ENCODE measurements at places on chromosomes 7 and 10. TPM values are rescaled to one million over a fixed set of nuclear protein-coding genes. Genes with fewer than 3 reads are reported as not detected.

The AGR2 gene
- not detected for total RNA-seq

The GIMAP5 gene
- 42.8 TPM for total RNA-seq

The GIMAP8 gene
- total RNA-seq, result 60.6 TPM

The STOX1 gene
- 0.09 TPM for total RNA-seq

The HOXA5 gene
- 5.9 TPM for total RNA-seq

The CDH23 gene
- under 0.01 TPM for total RNA-seq

The LRRC4 gene
- 1.3 TPM for total RNA-seq

The ZC3HAV1L gene
- total RNA-seq, result 8.9 TPM

The GIMAP7 gene
- total RNA-seq, result 16.2 TPM

The XRCC2 gene
- 2.0 TPM for total RNA-seq

The HOXA6 gene
- 0.36 TPM for total RNA-seq

The GATAD1 gene
- total RNA-seq, result 18.0 TPM

The SAMD9L gene
- 9.9 TPM for total RNA-seq

The SSC4D gene
- 0.47 TPM for total RNA-seq

The NPFFR1 gene
- total RNA-seq, result not detected

The CYP3A5 gene
- not detected for total RNA-seq

The AKR1C4 gene
- total RNA-seq, result not detected

The SFRP4 gene
- 0.09 TPM for total RNA-seq

The IL2RA gene
- total RNA-seq, result not detected

The GCC1 gene
- total RNA-seq, result 25.1 TPM

The NXPH1 gene
- total RNA-seq, result not detected

The COL1A2 gene
- 1,191 TPM for total RNA-seq

The OR9A2 gene
- not detected for total RNA-seq

The GHRHR gene
- 0.27 TPM for total RNA-seq

The ELN gene
- 0.09 TPM for total RNA-seq

The NRG3 gene
- total RNA-seq, result 0.19 TPM

The LIPJ gene
- not detected for total RNA-seq

The GRM3 gene
- not detected for total RNA-seq

The SFTPA1 gene
- not detected for total RNA-seq

The NUTM2B gene
- 0.09 TPM for total RNA-seq

The TCAF2 gene
- total RNA-seq, result 5.2 TPM

The TMEM229A gene
- total RNA-seq, result not detected

The VWDE gene
- 0.19 TPM for total RNA-seq

The PLEKHS1 gene
- not detected for total RNA-seq

The HOXA3 gene
- 0.75 TPM for total RNA-seq

The LIPN gene
- not detected for total RNA-seq

The UPK3BL2 gene
- 3.2 TPM for total RNA-seq

The OPN4 gene
- not detected for total RNA-seq

The ZNF804B gene
- total RNA-seq, result not detected

The TDRD1 gene
- total RNA-seq, result not detected

The TMEM176B gene
- 0.09 TPM for total RNA-seq

The RRP12 gene
- total RNA-seq, result 16.3 TPM

The IGFBP1 gene
- 0.47 TPM for total RNA-seq

The CRTAC1 gene
- 0.28 TPM for total RNA-seq

The ACBD7 gene
- 1.4 TPM for total RNA-seq

The CYP2C18 gene
- total RNA-seq, result not detected
